ENCODE measurements at places on chromosomes 5 and 9.

GRCh38 chr5:172339264-172340180 is 56.0 kb upstream of the UBTD2 start:
- DNase-seq, result no peak

GRCh38 chr9:108191065-108191464 is 664.7 kb downstream of the ACTL7B start:
- no peak for DNase-seq

GRCh38 chr9:37144762-37145161 is 24.4 kb downstream of the ZCCHC7 start:
- no peak for DNase-seq

DNA sequence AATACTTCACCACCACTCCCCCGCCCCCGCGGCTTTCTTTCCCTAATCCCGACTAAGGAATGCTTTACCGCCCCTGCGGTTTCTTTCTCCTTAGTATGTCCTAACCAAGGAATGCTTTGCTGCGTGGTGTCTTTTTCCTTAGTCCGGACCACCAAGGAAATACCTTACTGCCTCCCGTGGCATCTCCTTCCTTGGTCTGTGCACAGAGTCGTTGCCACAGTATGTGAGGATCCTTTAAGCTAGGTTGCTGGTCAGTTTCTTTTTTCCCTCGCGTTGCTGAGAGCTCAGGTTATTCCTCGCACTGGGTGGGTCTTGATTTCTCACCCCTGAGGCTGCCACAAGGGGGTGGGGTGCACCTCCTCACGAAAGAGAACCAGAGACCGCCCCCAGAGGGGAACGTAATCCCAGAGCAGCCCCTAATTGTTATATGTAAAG is 309.4 kb downstream of the NR3C1 start:
- DNase-seq, result no peak

DNA sequence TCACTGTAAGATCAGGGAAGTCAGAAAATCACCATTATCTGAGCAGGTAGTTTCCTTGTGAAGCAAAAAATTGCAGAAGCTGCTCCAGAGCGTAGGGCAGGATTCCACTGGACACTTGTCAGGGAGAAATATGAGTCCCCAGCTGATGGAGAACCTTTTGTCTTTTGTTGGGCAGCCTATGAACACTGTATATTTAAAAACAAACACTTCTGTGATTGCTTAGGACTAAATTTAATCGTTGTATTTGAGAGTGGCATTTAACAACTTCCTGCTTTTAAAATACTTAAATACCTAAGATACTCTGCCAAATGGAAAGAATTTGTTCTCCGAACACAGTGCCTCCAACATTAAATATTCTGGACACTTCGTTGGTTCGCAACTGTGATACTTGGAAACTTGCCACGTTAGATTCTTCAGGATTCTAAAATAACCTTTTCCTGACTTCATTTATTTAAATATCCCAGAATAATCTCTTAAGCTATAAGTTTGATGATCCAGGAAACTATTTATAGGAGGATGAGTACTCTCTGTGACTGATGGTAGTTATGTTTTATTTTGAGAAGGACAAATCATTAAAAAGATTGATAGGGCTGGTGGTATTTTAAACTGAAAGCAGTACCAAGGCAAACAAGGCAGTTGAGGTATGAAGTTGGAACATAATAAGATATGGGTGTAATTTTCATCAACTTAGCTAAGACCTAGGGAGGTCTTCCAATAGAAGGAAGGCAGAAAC is 2.7 kb upstream of the HSPA4 start:
- no peak for DNase-seq

DNA sequence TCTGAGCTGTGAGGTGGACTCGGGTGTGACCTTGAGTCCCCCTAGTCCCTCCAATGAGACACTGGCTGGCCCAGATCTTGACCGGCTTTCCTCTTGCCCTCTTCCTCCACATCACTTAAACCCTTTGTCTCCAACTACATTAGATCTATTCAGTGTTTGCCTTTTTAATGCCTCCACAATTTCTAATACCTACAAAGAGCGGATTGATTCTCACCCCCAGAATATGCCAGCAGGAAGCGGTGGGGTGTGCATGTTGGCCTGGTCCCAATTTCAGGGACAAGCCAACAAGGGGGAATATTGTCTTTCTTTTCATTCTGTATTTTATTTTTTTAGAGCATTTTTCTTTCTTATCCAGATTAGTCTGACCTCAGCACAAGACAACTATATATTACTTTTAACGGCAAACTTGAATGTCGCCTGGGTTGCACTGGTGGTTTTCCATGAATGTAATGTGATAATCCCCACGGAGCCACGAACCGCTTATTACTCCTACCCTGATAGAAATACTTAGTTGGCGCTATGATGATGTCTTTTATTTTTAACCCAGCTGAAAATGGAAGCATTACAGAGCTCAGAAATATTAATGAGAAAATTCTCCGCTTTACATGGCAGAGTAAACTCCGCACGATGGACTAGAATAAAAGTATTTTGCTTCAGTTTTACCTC is 68.5 kb upstream of the MYO10 start:
- DNase-seq, result no peak

GRCh38 chr5:94245608-94246007 is 372.8 kb downstream of the KIAA0825 start:
- no peak for DNase-seq

DNA sequence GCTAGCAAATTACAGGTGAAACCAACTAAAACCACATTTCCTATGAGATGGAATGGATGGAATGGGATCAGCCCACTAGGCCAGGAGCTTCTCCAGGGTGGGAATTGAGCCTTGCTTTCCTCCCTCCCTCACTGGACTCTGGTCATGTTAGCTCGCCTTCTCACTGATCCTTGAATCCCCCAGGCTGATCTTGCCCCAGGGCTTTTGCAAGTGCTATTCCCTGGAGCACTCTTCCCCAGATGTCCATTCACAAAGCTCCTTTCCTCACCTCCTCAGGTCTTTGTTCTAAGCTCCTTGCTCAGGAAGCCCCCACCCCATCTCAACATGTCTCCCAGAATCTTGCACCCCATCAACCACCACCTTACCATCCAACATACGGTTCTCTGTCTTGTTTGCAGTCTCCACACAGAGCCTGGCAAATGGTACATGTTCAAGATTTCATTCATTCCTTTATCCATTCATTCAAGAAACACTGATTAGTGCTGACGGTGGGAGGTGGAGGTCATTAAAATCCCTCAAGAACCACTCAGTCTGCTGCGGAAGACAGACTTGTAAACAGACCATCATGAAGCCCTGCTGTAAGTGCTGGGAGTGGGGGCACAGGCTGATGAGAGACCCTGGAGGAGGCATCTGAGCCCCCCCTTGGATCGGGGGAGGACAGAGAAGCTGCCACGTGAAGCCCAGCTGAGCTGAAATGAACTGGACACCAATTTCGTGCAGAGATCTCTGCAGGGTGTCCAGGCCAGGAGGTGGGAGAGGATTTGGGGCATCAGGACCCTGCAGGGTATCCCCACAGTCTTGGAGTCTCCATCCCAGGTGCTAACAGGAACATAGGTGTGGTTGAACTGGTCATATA is 141.7 kb downstream of the BARX1 start:
- no peak for DNase-seq

DNA sequence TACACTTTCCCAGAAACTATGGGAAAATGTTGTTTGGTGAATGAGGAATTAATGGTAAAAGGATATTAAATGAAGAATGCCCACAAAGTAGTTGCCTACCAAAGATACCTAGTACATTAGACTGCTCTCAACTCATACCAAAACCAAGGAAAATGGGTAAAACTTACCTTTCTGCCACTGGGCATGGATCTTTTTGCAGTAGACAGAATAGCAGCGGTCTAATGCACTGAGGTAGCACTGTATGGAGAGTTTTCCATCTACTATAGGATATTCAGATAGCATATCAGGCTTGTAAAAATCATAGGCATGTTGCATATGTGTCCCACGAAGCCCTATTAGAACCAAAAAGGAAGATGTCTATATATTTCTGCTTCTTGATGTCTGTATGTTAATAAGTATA is 16.4 kb downstream of the HMGCS1 start:
- DNase-seq, result no peak

GRCh38 chr9:35035851-35036701 is 36.3 kb downstream of the VCP start:
- DNase-seq, result no peak

GRCh38 chr9:26058111-26058895 is 380.1 kb upstream of the TUSC1 start:
- no peak for DNase-seq

GRCh38 chr5:1815881-1816292 is 14.7 kb downstream of the NDUFS6 start:
- DNase-seq, result no peak

DNA sequence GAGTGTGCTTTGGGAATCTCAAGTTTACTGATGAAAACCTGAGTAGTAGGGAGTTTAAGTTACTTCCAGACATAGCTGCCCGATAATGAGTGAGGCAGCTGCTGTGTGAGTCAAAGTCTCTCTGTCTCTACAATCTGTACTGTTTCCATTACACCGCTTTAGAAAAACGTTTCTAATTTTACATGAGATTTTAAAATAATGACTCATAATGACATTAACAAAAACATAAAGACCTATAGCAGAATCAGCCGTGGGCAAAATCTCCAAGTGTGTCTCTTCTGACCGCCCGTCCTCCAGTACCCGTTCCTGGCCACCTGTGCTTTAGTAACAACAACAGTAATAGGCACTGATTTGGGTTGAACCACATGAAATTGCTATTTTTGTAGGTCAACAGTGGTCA is 69.6 kb upstream of the PRRC1 start:
- DNase-seq, result no peak

GRCh38 chr5:141479776-141480175 is 4.0 kb downstream of the PCDHGC3 start:
- no peak for DNase-seq
